ENCODE measurements at places on chromosomes 5 and 9.

DNA sequence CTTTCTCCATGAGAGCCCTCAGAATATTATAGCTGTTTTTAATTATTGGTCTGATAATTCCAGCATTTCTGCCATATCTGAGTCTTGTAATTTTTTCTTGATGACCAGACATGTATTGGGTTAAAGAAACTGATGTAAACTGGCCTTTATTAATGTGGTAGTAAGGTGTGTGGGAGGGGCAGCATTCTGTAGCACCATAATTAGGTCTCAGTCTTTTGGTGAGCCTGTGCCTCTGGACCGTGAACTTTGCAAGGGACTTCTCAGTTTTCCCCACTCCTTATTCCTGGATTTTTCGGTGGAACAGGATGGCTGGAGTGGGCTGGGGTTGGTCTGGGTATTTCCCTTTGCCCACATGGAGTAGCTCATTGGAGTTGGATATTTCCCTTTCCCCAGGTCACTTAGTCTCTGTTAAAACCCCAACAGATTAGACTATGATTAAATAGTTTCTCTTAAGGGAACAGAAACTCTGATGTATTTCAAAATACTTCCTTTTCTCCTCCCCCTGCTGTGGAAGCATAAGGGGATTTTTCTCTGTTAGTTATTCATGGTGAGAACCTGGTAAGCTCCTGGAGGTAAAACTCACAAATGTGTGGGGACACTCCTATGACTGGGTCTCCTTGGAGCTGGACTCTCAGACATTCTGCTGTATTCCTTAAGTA, 52.4 kb downstream of the FSD1L start:
- DNase-seq = no peak

DNA sequence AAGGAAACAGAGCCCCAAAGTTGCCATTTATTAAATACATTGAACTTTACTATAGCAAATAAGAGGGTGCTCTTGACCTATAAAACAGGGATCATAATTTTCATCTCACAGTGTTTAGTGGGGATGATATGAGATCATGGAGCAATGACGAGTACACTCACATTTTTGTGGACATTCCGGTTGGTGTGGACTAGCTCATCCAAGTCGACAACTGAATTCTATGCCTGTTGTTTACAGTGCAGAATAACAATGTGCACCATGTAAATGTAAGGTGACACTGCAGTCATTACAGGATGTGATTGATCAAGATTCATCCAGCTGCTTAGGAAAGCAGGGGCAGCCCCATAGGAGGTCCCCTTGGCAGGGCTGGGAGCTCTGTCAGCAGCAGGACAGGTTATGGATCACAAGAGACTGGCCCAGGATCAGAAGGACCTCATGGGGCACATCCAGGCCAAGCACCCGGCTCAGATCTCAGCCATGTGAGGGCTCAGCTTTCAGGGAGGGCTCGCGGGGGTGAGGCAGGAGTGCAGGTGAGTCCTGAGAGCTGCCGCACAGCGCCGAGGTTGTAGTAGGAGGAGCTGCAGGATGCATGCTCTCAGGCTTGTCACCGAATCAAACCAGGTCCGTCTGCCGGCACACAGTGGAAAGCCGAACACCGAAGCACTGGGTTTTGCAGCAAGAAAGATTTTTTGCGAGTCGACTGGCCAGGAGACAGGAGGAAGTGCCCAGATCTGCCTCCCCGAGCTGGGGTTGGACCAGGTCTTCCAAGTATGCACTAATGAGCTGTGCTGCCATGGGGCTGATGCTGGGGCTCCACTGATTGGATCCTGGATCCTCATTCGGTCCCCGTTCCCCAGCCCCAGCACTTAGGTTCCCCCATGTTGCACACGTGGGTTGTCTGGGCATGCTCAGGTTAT, 28.2 kb downstream of the MRPL36 start:
- DNase-seq = no peak

DNA sequence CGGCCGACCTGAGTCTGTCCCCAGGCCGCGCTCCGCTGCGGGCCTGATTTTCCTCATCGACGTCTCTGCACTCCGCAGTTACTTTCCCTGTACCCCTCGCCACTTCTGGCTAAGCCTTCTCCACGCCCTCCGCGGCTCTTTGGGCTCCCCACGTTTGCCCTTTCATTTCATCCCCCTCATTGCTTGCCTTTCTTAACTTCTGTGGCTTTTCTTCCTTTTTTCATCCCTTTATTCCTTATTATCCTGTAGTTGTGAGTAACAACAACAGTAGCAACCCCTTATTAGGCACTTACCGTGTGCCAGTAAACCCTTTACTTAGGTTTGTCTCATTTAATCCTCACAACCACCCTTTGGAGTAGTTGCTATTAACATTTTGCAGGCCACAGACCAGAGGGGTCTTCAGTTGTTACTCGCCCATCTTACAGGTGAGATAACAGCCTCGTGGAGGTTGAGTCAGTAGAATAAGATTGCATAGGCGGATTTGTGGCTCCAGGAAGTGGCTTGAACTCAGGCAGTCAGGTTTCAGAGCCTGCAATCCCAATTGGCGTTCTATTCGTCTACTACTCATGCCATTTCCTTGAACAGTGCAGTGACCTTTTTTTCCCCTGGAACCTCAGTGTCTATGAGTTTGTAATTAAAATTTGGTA, 724 bp downstream of the TCERG1 start:
- peak; percentile 64 for DNase-seq

- no peak for DNase-seq
Measured at GRCh38 chr5:1297243-1297642, 2.4 kb upstream of the TERT start.

GRCh38 chr5:170809551-170809950, 26.0 kb downstream of the GABRP start:
- peak; percentile 60 for DNase-seq

DNA sequence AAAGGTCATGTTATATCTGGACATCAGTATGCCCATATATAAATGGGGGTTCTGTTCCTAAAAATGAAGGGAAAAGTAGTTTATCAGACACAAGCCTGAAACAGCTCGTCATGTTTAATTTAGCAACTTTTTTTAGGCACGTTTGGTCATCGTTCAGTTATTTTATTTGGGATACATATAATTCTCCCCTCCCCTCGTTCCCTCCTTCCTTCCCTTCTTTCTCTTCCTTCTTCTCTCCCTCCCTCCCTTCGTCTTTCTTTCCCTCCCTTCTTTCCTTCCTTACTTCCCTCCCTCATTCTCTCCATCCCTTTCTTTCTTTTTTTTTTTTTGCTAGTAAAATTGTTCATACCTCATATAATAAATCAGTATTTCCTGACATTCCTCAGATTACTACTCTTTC, 3.4 kb downstream of the PPWD1 start:
- no peak for DNase-seq

GRCh38 chr9:117018966-117019617, 332.0 kb downstream of the TRIM32 start:
- no peak for DNase-seq

GRCh38 chr5:44774279-44774880, 34.4 kb upstream of the MRPS30 start:
- peak; percentile 81 for DNase-seq

DNA sequence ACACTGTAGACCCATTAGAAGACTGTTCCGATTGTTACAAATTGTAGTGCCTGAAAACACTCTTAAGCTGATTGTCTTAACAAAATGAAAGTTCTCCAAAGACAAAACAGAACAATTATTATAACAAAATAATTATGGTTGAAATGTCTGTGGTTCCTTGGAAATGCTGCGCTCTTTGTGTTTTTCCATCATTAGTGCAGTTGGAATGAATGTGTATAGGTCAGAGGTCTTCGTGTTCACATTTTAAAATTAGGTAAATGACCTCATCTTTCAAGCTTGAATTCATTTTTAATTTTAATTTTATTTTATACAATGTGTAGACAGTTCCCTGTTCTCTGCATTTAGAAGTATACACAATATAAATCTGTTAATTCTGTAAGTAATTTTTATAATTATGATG, 56.7 kb upstream of the NXNL2 start:
- DNase-seq = no peak

DNA sequence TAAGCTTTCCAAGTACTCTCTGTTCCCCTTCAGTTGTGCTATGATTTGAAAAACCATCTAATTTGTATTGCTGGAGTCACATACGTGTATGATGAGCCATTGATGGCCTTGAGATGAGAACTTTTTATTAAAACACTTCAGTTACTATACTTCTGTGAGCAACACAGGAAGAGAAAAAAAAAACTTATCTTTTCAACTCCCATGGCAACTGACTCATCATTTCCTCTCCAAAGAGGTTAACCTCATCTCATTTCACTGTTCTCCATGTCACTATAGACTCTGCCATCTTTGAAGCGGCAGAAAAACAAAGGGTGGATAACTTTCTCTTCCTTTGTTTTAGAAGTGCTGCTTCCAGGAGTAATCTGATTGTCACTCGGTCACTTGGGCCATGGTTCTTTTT, 104.3 kb upstream of the PCSK1 start:
- peak; percentile 92 for DNase-seq

- no peak for DNase-seq
Measured at GRCh38 chr5:139684350-139684880, 36.3 kb downstream of the CXXC5 start.

DNA sequence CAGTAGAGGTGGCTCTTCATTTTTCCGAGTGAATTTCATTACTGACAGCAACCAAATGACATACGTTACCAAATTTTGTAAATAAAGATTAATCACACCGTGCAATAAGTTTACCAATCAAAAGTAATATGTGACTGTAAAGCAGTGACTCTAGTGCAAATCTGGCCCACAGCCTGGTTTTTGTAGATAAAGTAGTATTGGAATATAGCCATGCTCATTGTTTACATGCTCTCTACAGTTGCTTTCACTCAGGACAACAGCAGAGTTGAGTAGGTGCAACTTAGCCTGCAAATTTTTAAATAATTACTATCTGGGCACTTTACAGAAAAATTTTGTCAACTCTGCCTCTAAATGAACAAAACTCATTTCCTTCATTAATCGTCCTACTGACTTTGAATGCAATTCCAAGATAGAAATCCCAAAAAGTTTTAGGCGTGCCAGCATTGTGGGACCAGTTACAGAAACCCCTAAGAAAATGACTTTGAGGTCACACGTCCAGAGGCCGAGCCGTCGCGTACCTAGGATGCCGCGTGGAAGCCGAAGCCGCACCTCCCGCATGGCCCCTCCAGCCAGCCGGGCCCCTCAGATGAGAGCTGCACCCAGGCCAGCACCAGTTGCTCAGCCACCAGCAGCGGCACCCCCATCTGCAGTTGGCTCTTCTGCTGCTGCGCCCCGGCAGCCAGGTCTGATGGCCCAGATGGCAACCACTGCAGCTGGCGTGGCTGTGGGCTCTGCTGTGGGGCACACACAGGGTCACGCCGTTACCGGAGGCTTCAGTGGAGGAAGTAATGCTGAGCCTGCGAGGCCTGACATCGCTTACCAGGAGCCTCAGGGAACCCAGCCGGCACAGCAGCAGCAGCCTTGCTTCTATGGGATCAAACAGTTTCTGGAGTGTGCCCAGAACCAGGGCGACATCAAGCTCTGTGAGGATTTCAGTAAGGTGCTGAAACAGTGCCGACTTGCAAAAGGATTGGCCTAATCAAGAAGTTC, 180.7 kb upstream of the TLE4 start:
- DNase-seq = no peak

GRCh38 chr5:57900381-57900944, 417.9 kb upstream of the ACTBL2 start:
- no peak for DNase-seq

DNA sequence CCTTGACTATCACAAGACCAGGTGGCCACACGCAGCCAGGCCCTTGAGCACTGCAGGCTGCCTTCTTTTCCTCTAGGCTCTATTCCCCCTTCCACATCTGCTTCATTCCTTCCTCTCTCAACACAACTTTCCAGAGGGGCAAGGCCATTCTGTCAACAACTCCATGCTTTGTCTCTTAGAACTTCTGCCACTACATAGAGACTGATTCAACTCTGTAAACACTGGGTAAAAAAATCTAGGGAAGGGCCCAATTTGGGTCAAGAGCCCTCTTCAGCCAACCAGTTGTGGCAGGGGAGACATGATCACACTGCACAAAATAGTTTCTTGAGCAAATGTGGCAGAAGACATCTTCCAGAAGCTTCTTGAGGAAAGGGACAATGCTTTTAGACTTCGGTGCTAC, 55.6 kb downstream of the ATPSCKMT start:
- no peak for DNase-seq

DNA sequence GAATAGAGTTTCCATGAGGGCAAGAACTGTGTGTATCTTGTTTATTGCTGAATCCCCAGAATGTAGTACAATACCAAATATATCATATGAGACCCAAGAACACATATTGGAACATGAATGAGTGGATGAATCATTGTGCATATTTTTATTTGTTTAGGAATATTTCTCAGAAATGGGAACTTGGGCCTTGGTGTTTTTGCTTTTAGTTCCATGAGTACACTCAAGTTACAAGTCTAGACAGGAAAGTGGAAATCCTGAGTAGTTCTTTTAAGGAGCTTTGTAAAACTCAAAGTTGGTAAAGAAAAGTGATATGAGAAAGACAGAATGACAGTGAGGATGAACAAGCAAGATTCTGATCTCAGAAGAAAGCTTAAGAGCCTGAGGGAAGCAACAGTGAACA, 647.0 kb downstream of the EFNA5 start:
- DNase-seq = no peak

DNA sequence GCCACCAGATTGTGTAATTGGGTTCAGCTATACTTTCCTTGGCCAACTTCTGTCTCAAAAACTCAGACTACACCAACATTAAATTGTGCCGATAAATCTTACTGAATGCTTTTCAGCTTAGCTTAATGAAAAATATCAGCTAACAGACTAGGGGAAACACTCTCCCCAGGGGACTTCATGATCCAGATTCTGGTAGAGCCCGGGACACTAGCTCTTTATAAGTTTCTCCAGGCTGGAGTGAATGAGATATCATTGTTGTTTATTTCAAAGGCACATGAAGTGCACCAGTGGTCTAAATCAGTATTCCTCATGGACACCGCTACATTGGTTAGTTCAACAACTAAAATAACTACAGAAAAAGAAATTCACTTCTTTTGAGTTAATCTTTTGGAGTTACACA, 10.5 kb upstream of the LHFPL2 start:
- DNase-seq = no peak

DNA sequence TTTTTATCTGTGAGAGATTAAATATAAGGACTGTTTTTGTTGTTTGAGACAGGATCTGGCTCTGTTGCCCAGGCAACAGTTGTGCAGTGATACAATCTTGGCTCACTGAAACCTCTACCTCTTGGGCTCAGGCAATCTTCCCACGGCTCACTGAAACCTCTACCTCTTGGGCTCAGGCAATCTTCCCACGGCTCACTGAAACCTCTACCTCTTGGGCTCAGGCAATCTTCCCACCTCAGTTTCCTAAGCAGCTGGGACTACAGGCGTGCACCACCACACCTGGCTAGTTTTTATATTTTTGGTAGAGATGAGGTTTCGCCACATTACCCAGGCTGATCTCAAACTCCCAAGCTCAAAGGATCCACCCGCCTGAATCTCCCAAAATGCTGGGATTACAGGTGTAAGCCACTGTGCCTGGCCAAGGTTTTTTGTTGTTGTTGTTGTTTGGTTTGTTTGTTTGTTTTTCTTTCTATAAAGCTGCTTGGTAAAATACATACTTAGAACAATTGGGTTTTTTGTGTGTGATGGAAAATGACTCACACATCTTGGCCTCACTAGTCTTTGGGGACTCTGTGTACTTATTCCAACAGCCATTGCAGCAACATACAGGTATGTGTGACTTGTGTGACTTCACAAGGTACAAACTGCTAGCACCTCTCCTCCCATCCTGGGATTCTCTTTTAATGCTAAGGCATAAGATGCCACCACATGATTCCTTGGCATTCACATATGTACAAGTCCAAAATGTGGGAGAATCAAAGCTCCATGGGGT, 36.5 kb upstream of the RASA1 start:
- DNase-seq = no peak

- DNase-seq = no peak
Measured at GRCh38 chr9:80158554-80159170, 586.9 kb downstream of the TLE4 start.
